CD4-positive, CD25-positive, alpha-beta regulatory T cell (primary cell): ENCODE measurements at places on chromosomes 4 and X. TPM values are rescaled to one million over a fixed set of nuclear protein-coding genes. Genes with fewer than 3 reads are reported as not detected.

SLIT2 gene
- total RNA-seq, result not detected

ANOS1 gene
- total RNA-seq, result not detected

ODAPH gene
- total RNA-seq, result not detected

RADX gene
- total RNA-seq, result 12.4 TPM

AFM gene
- total RNA-seq, result not detected

CXCL1 gene
- not detected for total RNA-seq

HS6ST2 gene
- not detected for total RNA-seq

NAP1L2 gene
- total RNA-seq, result 11.4 TPM

MSL3 gene
- 109 TPM for total RNA-seq

SLC4A4 gene
- total RNA-seq, result not detected
